ENCODE measurements at places on chromosomes 5 and 9.
A peak's percentile ranks its signal among the peaks of the same experiment; 100 is the strongest.

GRCh38 chr5:35887321-35888100 lies 30.8 kb downstream of the IL7R start:
- DNase-seq, result no peak

GRCh38 chr9:137138722-137139467 lies at the start of gene GRIN1:
Gene GRIN1 (plus strand): TSS chr9:137139154. CDS start chr9:137139487, 333 bp downstream.
- DNase-seq, result no peak

DNA sequence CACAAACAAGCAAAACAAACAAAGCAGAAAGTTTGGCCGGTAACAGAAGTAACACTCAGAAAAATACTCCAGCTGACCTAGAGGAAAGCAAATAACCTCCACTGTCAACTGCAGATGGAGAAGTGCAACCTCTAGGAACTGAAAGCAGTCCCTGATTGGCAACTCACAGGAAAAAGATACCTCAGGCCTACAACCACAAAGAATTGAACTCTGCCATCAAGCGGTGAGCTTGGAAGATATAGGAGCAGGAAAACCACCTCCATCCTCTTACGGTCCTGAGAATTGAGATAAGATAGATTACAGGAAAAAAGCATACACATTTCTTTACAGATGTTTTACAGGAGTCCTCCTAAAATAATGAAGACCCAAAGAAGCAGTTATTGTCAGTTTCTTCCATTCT lies 184.5 kb downstream of the PDZD2 start:
- DNase-seq, result no peak

DNA sequence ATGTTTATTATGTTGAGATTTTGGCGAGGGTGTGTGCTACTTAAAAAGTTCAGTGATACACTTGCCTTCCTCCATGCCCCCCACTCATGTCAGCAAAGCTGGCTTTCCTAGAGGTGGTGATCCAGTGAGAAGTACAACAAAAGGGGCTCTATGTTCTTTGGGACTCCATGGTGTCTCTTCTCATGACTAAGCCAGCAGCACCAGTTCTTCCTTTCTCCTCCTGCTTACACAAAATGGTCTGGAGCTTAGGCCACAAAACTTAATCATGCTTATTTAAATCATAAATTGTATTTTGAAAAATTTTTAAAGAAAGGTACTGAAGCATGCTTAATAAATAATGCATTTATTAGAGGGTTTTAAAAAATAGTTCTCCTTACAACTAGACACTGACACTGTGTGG lies 22.4 kb downstream of the MOCS2 start:
- no peak for DNase-seq

DNA sequence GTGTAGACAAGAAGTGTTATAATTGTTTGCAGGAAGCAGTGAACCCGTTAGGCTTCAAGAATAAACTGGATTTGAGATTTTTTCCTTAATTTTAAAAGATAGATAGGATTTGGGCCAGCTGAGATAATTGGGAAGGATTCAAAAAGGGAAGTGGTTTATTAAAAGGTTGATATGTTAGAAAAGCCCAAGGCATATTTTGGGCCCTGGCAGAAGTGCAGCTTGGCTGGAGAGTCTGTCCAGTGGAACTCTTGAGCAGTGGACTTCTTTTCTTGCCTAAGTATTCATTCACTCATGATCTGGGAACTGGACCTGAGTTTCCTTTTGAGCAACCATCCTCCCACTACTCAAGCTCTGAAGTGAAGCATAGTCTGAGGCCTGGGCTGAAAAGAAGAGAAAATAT lies 433.4 kb downstream of the ZSWIM6 start:
- no peak for DNase-seq

GRCh38 chr5:11853796-11854195 lies 50.5 kb downstream of the CTNND2 start:
- no peak for DNase-seq

GRCh38 chr9:95415158-95415557 lies 97.6 kb upstream of the FANCC start:
- no peak for DNase-seq

- DNase-seq, result no peak
These were observed 107.0 kb upstream of the GPR151 start for GRCh38 chr5:146623009-146623408.

- DNase-seq, result no peak
These were observed 536.1 kb downstream of the ZNF608 start for GRCh38 chr5:124210111-124210910.

- no peak for DNase-seq
These were observed 141.4 kb upstream of the PANK3 start for GRCh38 chr5:168720575-168720974.

- DNase-seq, result no peak
These were observed 1.8 kb downstream of the AUH start for GRCh38 chr9:91359734-91360470.

DNA sequence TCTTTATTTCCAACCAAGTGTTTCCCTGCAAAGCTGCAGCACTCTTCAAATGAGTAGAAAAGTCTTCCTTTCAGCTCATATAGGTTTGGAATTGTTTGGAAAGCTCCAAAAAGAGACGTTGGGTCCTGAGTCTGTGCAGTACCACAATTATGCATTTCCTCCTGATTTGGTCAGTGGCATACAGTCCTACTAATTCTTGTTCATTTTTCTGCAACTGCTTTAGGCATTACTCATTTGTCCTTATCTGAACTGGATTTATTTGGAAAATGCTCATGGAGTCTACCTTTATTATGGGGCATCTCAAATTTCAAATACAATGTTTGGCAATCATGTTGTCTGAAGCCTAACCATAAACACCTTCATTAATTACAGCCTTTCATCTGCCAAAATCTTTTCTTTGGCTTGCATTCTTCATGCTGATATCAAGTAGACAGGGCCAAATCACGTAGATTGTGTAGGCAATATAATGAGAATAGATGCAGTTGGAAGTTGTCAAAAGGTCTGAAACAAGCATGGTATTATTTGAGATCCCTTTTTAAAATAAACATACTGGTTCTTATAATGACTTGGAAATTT lies 232.8 kb downstream of the TLE1 start:
- no peak for DNase-seq

DNA sequence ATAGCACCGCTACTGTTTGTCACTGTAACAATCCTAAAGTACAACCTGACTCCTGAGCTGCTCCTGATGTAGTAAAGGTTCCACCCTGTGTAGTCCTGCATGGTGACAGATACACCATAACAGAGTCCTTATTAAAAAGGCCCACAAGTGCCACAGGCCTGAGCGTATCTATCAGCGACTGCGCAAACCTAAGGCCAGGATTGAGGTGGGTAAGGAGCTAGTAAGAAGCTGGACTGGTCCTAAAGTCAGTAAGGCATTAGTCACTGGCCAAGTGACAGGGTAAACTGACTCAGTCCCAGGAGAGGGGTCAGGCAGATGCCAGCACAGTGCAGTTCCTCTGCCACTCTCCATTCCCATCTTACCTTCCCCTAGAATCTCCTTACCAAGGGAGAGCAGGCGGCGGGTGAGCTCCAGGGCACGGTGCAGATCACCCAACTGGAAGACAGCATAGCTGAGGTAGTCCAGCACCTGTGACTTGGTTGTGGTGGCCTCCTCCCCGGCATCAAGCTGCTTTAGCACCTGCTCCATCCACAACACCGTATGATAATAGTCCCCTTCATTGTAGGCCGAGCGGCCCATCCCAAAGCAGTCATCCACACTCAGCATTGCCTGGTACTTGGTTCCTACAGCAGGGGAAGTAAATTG lies 17.6 kb downstream of the P4HA2 start:
- no peak for DNase-seq

- no peak for DNase-seq
These were observed 197.0 kb downstream of the ADCY2 start for GRCh38 chr5:7592910-7593309.

- no peak for DNase-seq
These were observed 401.9 kb upstream of the IRX2 start for GRCh38 chr5:3153226-3153858.

DNA sequence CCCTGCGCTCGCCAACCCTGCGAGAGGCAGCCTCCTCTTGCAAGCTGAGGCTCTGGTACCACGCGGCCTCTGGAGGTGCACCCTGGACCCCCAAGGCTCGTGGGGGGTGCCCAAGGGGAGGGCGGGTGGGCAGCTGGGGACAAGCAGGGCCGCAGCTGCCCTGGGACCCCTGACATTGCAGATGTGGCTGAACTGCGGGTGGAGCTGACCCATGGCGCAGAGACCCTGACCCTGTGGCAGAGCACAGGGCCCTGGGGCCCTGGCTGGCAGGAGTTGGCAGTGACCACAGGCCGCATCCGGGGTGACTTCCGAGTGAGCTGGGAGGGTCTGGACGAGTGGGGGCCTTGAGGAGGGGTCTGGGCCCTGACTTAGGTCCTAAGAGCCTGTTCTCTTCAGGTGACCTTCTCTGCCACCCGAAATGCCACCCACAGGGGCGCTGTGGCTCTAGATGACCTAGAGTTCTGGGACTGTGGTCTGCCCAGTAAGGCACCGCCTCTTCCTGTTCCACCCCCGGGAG lies 1.5 kb downstream of the MAMDC4 start:
- no peak for DNase-seq

DNA sequence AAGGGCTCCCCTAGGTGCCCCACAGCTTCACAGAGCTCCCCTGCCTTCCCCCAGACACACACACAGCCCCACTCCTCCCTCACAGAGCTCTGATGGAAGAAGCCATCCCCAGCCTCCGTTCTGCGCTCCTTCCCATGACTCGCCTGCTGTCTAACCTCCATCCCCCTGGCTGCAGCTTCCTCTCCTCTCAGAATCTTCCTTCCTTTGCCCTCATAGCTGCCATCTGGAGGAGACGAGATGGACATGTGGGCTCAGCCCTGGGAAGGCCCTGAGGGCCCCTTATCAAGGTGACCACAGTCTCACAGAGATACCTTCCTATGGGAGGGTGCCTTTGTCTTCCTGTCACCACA lies 94.3 kb downstream of the PCDH1 start:
- DNase-seq, result no peak

GRCh38 chr9:91586282-91586681 lies 162.7 kb upstream of the NFIL3 start:
- DNase-seq, result no peak

DNA sequence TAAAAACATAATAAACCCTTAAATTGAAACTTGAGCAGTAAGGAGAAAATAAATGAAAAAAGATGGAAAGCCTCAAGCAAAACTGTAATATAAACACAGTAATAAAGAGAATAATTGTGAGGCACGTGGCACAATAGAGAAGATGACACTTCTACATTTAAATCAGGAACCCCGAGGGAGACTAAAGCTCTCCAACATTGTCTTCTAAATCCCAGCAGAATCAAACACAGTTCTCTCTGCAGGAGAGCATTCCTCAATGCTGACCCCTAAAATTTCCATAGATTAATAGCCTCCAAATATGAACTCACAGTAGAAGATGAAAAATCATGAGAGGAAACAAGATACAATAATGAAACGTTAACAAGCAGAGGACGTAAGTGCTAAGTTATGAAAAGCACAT lies 721.2 kb upstream of the COX7C start:
- no peak for DNase-seq

GRCh38 chr5:95822043-95822541 lies 434 bp downstream of the GLRX start:
- peak; percentile 19 for DNase-seq

DNA sequence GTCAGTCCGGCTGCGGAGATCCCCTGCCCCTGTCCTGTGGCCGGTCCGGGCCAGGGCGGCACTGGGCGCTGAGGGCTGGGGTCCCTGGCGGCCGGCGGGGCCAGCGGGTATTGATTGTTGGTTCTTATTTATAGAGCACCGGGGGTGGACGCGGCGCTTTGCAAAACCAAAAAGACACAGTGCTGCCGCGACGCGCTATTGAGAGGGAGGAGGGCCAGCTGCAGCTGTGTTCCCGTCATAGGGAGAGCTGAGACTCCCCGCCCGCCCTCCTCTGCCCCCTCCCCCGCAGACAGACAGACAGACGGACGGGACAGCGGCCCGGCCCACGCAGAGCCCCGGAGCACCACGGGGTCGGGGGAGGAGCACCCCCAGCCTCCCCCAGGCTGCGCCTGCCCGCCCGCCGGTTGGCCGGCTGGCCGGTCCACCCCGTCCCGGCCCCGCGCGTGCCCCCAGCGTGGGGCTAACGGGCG lies 2.5 kb downstream of the LRRC26 start:
- no peak for DNase-seq

Data from activated naive CD4-positive, alpha-beta T cell (primary cell).